ENCODE measurements at places on chromosomes 7 and 10.

GRCh38 chr10:132387764-132388210 lies 9.2 kb upstream of the PWWP2B start:
- no peak for DNase-seq

- no peak for DNase-seq
Observed at GRCh38 chr10:133260895-133261725, 15.6 kb downstream of the ADAM8 start.

DNA sequence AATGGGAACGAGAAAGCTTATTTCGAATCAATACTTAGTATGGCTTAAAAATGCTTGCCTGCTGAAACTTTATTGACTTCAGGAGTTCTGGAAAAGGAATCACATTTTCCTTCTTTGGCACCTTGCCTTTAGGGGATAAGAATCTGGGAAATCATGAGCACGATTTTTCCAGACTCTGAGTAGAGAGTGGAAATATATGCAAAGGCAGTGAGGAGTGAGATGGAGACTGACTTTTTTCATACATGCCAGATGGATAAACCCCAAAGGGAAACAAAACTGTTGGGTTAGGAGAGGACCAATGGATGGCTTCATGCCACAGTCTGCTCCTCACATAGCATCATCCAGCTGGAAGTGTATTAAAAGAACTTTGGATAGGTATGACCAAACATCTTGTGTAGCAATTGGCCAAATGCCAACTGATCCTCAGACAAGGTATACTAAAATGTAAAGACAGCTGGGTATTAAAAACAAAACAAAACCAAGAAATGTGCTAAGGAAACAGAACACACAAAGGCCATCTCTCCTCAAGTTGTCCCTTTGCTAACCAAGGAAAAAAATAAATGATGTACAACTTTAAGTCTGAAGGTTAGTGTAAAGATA lies 1.7 kb downstream of the COL28A1 start:
- DNase-seq: no peak

DNA sequence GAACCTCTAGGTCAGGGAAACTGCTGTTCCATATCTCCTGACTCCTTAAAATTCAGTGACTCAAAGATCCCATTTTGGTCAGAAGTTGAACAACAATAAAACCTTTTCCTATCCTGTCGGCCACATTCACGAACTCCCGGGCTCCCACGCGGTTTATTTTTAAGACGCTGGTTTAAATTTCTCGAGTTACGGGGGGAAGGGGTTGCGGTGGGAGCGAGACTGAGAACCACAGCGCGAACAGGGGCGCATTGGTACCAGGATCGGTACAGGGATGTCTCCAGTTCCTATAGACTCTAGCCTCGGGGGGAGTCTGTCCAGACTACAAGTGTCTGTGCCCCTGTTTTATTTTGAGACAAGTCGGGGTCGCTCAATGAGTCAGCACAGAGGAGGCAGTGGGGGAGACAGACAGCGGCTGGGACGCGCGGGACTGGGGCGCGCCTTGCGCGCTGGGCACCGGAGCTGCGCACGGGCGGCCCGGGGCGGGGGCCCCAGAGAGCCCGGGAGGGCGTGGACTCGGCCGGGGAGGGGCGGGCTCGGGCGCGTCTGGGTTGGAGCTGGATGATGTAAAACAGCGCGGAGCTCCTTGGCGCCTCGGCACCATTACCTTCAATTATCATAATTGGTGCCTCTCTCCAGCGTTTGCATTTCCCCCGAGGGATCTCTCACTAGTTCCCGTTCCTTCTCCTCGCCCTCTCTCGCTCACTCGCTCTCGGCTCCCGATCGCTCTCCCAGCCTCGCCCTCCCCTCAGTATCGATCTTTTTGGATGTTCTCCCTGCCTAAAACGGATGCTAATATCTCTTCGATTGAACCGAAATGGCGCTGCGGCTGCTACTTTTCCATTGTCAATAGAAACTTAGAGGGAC lies 8.7 kb upstream of the BAMBI start:
- no peak for DNase-seq

- no peak for DNase-seq
Observed at GRCh38 chr7:75982306-75983064, 11.9 kb downstream of the TMEM120A start.

All from cortex of kidney (tissue), 1 donor.